Dermis blood vessel endothelial cell (primary cell): ENCODE measurements at places on chromosomes 12 and 14.
A peak's percentile ranks its signal among the peaks of the same experiment; 100 is the strongest.

- no peak for DNase-seq
Observed at GRCh38 chr12:78764913-78765312, 99.7 kb upstream of the SYT1 start.

DNA sequence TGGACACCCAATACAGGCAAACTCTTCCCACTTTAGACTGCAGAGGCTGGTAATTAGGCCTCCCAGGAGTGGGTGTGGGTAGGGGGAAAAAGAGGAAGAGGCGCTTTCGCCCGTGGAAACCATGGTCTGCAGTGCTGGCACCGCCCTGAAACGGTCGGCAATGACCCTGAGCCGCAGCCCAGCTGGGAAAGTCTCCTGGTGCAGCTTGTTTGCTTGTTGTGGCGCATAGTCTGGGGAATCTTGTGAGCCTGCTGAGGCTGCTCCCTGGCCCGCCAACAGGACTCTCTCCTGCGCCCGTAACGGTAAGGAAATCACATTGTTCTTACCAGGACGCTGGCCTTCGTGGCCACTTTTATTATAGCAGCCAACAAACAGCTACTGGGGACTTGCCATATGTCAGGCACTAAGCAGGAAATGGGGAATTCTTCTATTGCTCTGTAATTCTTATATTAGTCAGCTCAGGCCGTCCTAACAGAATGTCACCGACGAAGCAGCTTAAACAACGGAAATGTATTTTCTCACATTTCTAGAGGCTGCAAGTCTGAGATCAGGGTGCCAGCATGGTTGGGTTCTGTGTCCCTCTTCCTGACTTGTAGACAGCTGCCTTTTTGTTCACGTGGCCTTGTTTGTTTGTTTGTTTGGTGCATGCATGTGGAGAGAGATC is 52.5 kb upstream of the RIN3 start:
- peak; percentile 95 for DNase-seq

DNA sequence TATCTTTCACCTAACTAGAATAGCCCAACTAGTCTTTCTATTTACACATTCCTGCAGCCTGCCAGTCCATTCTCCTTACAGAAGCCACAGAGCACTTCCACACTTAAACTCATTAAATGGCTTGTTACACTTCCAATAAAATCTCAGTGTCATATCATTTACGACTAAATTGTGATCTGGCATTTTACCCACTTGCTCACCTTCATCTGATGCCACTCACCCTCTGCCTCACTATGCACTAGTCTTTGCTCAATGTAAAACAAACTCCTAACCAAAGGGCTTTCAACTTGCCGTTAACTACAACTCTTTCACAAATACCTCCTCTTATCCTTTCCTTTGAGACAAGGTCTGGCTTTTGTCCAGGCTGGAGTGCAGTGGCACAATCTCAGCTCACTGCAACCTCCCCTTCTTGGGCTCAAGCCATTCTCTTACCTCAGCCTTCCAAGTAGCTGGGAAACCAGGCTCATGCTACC is 24.1 kb downstream of the YAF2 start:
- DNase-seq: no peak

GRCh38 chr12:52371716-52372115 is 4.4 kb upstream of the KRT85 start:
- DNase-seq: no peak

- no peak for DNase-seq
Observed at GRCh38 chr14:68135566-68135965, 316.0 kb downstream of the RAD51B start.

DNA sequence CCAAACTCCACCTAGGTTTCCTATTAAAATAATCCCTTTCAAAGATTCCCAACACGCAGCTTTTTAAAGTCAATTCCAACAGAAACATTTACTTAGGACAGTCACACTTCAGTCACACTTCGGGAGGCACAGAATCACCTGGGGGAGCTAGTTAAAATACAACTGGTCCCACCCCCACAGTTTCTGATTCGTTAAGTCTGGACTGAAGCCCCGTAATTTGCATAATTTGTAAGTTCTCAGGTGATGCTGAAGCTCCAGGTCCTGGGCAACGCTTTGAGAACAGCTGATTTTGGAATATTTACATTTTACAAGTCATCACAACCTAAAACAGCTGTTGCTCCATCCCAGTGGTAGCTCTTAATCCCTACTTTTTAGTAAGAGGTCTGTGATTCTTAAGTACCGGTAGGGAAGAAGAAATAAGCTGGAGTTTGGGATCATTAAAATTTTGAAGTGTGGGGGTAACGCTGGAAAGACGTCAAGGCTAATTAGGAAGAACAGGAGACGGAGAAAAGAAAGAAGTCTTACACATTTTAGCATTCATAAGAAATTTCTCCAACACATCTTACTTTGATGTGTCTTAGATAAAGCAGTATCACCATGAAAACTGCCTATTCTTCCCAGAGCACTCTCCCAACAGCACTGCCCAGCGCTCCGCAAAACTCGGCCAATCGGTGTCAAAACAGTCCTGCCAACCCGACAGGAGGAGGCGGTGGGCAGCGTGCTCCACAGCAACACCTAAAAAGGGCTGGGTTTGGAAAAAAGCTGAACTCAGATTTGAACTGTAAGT is 1.1 kb downstream of the IPO8 start:
- DNase-seq: peak; percentile 69

GRCh38 chr12:6946033-6946919 is 2.5 kb downstream of the C12orf57 start:
- peak; percentile 38 for DNase-seq

- DNase-seq: peak; percentile 78
Observed at GRCh38 chr12:112198120-112198733, 72.9 kb downstream of the TRAFD1 start.

DNA sequence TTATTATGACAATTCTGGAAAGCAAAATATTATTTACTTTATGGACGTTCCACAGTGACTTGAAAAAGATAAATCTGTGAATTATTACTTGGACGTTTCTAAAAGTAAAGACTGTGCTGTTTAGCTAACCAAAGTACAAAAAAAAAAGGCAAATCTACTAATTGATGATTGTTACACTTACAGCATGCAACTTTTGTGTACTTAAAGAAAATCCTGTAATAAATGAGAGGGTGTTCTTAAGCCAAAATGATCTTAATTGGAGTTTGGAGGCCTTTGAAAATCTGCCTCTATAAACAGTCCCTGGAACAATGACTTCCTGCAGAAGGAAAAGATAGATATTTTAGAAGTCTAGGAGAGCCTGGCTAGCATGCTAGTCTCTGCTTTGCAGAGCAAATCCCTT is 434.0 kb upstream of the SYT1 start:
- no peak for DNase-seq

GRCh38 chr14:105312973-105313372 is 1.6 kb upstream of the PACS2 start:
- DNase-seq: no peak

DNA sequence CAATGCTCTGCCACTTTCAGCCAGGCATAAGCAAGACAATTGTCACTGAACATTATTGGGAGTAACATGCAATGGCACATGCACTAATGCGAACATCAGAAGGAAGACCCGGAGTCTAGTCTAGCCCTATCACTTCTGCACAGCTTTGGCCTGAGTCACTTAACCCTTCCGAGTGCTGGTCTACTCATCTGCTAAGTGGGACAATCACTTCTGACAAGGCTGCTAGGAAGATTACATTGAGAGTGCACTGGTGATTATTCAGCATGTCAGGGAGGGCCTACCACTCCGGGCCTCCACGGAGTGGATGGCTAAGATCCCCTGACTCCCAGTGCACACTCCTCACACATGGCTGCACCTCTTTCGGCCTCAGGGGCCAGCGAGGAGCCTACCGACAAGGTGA is 240.9 kb downstream of the DPF3 start:
- DNase-seq: no peak

DNA sequence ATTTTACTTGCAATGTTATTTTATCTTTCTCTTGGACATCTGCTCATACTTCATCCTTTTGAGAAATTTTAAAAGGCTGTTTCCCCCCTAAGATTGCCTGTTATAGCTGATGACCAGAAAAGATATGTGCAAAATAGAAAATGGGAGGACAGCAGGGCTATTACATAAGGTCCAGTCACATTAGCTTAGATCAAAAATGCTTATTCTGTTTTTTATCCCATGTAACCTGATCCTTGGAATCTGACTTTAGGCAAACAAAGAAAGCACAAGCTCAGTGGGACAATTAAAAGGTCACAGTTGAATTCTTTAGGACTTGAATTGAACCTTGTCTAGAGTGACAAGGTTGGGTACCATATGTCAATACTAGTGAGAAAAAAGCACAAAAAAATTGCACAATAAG is 65.1 kb upstream of the TRHDE start:
- no peak for DNase-seq

DNA sequence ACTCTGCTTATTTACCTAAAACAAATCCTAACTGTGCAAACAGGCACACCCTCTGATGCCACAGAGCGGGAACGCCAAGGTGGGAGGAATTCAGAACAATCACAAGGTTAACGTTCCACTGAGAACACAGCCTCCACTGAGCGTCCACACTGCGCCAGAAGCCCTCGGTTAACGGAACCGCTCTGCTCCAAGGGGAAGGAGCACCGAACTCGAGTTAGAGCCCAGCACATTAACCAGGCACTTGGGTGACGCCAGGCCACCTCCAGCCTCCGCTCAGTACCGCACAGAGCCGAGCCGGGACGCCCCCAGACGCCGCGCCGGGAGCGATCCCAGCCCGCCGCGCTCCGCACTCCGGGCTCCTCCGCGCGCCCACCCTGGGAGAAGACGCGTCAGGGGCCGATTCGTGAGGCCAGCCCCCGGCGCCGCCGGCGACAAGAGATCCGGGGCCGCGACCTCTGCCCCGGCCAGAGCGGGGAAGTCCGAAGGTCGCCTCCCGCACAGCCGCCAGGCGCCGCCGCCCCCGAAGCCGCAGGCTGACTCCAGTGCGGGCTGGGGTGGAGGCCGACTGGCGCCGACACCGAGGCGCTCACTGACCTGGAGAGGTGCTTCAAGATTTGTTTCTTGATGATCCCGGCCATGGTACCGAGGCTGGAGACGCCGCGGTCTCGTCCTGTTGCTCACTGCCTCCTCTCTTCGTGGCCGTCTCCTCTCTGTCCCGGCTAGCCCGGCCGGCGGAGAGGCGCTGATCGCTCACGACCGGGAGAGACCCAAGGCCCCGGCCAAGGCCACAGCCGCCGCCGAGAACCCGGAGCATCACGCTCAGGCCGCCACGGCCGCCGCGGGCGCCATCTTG is 450 bp downstream of the BLTP3B start:
- DNase-seq: peak; percentile 51

- no peak for DNase-seq
Observed at GRCh38 chr12:4915752-4916151, 6.0 kb downstream of the KCNA1 start.

- peak; percentile 39 for DNase-seq
Observed at GRCh38 chr12:102957339-102958050, at the start of gene ASCL1. Gene ASCL1, plus strand, starts transcription at chr12:102957674. Its CDS starts 571 bp downstream, at chr12:102958245.

- DNase-seq: peak; percentile 28
Observed at GRCh38 chr14:89616852-89617341, 199.9 kb upstream of the FOXN3 start.

DNA sequence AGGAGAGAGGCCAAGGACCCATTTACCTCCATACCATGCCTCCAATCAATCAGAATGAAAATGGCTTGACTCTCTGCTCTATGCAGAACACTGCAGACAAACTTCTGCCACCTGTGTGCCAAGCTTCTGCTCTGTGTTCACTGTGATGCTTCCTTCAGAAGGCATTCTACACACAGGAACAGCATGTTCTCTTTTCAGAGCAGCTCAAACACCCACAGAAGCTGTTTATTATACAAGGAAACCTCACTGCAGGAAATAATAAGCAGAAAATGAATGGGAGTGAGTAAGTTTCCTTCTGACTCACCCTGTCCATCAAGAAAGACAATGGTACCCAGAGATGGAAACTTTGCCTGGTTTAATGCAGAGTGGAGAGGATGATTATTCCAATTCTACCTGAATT is 2.4 kb upstream of the ESR2 start:
- DNase-seq: peak; percentile 89

DNA sequence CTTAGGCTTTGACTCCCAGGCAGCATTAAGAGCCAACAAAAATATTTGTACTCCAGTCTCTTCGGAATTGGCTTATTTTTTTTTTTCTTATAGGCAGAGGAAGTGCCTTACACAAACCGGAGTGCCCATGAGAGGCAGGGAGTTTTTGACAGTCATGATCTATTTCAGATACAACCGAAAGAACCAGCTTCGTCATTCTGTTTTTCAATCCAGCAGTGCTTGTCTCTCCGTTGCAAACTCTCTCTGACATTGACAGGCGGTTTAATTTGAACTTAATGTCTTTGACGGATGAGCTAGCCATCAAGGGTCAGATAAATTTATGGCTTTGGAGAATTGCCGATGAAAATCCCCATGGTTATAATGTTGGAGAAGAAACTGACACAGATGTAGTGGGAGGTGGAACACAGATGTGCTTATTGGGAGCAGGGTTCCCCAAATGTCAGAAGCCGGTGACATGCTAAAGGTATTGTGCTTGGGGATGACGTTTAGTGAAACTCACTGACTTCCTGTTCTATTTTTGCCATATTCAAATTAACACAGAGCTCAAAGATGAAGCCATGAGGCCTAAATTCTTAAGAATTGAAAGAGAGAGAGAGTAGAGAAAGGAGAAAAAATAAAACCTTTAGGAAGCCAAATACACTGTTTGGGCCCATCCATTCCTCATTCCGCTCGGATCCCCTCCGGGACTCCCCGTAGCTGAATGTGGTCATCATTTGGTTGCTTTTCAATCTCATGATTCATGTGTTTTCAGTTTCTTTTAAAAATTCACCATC is 59.7 kb downstream of the PLXNC1 start:
- DNase-seq: no peak

DNA sequence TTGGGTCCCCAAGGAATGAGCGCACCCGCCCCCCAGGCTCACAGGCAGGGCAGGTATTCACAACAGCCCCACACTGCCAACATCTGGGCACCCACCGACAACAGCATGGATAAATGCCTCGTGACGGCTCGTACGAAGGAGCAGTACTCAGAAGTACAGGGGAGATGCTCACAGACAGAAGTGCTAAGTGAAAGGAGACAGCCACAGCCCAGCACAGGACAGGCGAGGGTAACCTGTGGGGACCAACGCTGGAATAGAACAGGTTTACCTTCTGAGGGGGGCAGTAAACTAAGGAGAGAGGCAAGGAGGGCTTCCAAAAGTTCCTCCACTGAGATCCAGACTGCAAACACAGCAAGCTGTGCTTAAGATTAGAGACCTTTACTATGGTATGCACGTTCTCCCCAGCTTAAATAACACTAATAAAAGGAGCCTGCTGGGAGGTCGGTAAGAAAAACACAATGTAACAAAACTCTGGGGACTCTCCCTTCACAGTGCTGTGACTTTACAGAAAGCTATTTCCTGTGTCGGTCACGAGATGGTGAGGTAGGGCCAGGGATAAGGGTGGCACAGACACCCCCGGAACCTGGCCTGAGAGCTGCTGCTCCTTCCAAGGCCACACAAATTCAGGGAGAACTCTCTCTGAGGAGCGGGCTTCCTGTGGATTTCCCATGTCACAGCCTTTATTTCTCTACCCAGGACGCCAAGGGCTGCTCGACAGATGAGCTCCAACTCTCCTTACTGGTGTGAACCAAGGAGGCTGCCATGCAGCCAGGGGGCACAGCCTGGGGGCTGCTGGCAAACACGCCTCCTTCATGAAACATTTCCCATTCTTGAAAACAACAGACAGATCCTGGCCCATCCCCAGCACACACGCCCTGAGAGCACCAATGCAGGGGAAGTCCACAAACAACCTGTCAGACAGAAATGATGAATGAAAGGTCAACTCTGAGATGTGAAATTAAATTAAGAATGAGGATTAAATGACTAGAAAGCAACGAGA is 26.3 kb downstream of the SLC15A4 start:
- DNase-seq: peak; percentile 82

- no peak for DNase-seq
Observed at GRCh38 chr14:95464103-95464502, 52.3 kb downstream of the SYNE3 start.

GRCh38 chr12:80241576-80242273 is 142.4 kb downstream of the OTOGL start:
- peak; percentile 12 for DNase-seq

GRCh38 chr12:93109551-93110203 is 180.6 kb upstream of the EEA1 start:
- no peak for DNase-seq
